Activated naive CD8-positive, alpha-beta T cell treated with anti-CD3 and anti-CD28 coated beads, Interleukin-2, amount 50 U/mL, for 24 hours (primary cell): ENCODE measurements at places on chromosomes 12 and 14.

DNA sequence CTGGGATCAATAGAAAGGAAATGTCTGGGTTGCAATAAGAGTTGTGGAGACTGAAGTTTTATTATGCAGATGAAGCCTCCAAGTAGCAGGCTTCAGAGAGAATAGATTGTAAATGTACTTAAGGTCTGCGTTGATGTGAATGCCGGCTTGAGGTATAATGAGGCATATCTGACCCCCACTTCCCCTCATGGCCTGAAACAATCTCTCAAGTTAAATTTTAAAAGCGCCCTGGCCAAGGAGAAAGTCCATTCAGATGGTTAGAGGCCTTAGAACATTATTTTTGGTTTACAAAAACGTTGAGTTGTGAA, 28.3 kb upstream of the HIGD1C start:
- no peak for DNase-seq
- peaks cover 59% of the 10 kb centered on the region for H3K4me1 ChIP-seq
- H3K4me3 ChIP-seq = peak overlapping the region; percentile 77
- peak overlapping the region; percentile 88 for H3K27ac ChIP-seq
- H3K36me3 ChIP-seq = no peaks in the 10 kb centered on the region
- no peaks in the 10 kb centered on the region for H3K27me3 ChIP-seq

- no peak for DNase-seq
- no peak overlapping the region for H3K27ac ChIP-seq
- H3K36me3 ChIP-seq = no peaks in the 10 kb centered on the region
- H3K27me3 ChIP-seq = no peaks in the 10 kb centered on the region
- no peak overlapping the region for H3K4me3 ChIP-seq
- H3K4me1 ChIP-seq = no peaks in the 10 kb centered on the region
These were observed 14.8 kb upstream of the JDP2 start for GRCh38 chr14:75413013-75413412.

- H3K27me3 ChIP-seq = peaks cover 52% of the 10 kb centered on the region
- no peak overlapping the region for H3K27ac ChIP-seq
- H3K4me1 ChIP-seq = peaks cover 14% of the 10 kb centered on the region
- H3K4me3 ChIP-seq = no peak overlapping the region
These were observed 3.7 kb downstream of the NUAK1 start for GRCh38 chr12:106135075-106135474.

GRCh38 chr12:29149691-29150281, 708 bp downstream of the FAR2 start:
- peaks cover 1% of the 10 kb centered on the region for H3K36me3 ChIP-seq
- peaks cover 31% of the 10 kb centered on the region for H3K27me3 ChIP-seq
- H3K27ac ChIP-seq = no peak overlapping the region
- peak overlapping the region; percentile 87 for H3K4me3 ChIP-seq
- H3K4me1 ChIP-seq = peaks cover 16% of the 10 kb centered on the region

GRCh38 chr14:63761351-63762117, 33.7 kb upstream of the SGPP1 start:
- DNase-seq = no peak
- no peak overlapping the region for H3K4me3 ChIP-seq
- H3K27me3 ChIP-seq = no peaks in the 10 kb centered on the region
- no peaks in the 10 kb centered on the region for H3K36me3 ChIP-seq
- H3K27ac ChIP-seq = no peak overlapping the region
- peaks cover 10% of the 10 kb centered on the region for H3K4me1 ChIP-seq

DNA sequence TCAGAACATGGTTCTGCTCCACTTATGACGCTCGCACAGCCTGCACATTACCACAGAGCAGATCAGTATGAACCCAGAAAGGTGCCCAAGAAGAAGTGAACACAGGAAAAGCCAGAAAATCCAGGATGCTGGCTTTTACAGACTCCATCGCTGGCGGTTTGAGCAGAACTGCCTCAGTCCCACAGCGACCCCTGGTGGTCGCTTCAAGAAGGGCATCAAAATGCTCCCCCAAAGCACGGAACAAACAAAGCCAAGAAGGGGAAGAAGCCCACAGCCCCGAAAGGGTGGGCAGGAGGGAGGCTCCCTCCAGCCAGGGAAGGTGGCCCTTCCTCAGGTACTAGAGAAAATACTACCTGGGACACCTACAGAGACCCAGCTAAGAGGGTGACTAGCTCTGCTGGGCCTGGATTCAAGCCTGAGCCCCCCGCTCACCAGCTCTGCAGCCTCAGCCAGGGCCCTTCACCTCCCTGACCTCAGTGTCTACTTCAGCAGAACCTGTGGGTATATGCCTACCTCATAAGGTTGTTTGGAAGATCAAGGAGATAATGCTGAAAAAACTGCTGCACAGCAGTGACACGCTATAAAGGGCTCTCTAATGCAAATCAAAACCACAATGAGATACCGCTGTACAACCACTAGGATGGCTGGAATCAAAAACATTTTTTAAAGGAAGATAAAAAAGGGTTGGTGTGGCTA, 98.1 kb downstream of the NCOR2 start:
- no peaks in the 10 kb centered on the region for H3K27me3 ChIP-seq
- peak; percentile 39 for DNase-seq
- no peak overlapping the region for H3K4me3 ChIP-seq
- peaks cover 26% of the 10 kb centered on the region for H3K4me1 ChIP-seq

- no peaks in the 10 kb centered on the region for H3K36me3 ChIP-seq
- no peak for DNase-seq
- no peak overlapping the region for H3K4me3 ChIP-seq
- no peak overlapping the region for H3K27ac ChIP-seq
These were observed 40.4 kb upstream of the LDHB start for GRCh38 chr12:21697904-21698630.

DNA sequence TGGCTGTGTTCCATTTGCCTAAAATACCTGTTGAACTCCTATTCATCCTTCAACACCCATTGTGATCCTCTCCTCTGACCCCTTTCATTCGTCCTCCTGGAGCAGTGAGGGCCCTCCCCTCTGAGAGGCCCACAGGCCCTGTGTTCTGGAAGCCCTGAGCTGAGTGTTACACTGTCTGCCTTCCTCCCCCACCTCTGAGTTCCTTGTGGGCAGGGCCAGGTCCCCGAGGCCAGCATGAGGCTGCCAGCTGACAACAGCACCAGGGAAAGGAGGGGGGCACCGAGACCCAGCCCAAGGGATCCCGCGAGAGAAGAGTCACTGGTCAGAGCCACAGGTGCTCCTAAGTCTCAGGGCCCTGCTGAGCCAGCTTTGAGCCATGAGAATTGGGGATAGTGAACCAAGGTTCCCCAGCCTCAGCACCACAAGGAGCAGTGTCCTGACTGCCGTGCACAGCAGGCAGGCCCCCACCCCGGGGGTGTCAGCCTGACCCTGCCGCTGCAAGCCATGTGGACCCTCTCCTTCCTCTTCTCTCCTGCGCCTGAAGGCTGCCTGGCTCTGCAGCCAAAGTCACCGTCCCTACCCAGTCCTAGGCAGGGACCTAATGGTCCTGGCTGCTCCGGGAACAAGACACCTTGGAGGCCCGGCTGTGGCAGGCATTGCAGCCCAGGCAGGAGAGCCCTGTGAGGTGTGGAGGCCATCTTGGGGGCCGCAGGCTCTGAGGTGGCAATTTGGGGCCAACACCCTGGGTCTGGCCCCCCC, 52.5 kb downstream of the BEGAIN start:
- DNase-seq = no peak
- no peaks in the 10 kb centered on the region for H3K27me3 ChIP-seq
- no peak overlapping the region for H3K4me3 ChIP-seq
- no peaks in the 10 kb centered on the region for H3K36me3 ChIP-seq
- H3K4me1 ChIP-seq = peaks cover 7% of the 10 kb centered on the region

- peaks cover 49% of the 10 kb centered on the region for H3K4me1 ChIP-seq
- H3K36me3 ChIP-seq = no peaks in the 10 kb centered on the region
- peak overlapping the region; percentile 91 for H3K27ac ChIP-seq
These were observed 1.0 kb downstream of the HIP1R start for GRCh38 chr12:122836027-122836921.
